ENCODE measurements at places on chromosomes 1 and 21. TPM values are rescaled to one million over a fixed set of nuclear protein-coding genes. Genes with fewer than 3 reads are reported as not detected.

DNA sequence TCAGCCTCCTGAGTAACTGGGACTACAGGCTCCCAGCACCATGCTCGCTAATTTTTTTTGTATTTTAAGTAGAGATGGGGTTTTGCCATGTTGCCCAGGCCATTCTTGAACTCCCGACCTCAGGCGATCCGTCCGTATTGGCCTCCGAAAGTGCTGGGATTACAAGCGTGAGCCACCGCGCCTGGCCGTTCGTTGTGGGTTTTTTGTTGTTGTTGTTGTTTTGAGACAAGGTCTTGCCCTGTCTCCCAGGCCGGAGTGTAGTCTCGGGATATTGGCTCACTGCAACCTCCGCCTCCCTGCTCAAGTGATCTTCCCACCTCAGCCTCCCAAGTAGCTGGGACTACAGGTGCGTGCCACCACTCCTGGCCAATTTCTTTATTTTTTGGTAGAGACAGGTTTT is 4.7 kb upstream of the INAVA start:
- DNase-seq: no peak

- no peak for DNase-seq
Observed at GRCh38 chr1:154468535-154469250, 33.3 kb upstream of the TDRD10 start.

DNA sequence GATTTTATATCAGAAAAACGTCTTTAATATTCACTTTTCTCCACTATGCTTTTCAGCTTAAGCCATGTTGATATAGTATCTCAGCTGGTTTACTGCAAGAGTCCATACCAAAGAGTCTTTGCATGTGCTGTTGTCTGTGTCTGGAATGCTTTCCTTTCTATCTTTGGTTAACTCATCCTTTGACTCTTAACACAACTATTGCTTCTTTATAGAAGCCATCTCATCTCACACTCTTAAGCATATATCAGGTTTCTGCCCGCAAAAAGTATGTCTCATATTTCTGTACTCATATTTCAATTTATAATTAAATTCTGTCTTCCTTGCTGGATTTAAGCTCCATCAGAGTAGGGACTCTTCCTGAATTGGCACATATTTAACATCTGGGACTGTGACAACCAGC is 220.9 kb upstream of the KCNK2 start:
- no peak for DNase-seq

The PLA2G2F gene
- polyA plus RNA-seq: not detected

DNA sequence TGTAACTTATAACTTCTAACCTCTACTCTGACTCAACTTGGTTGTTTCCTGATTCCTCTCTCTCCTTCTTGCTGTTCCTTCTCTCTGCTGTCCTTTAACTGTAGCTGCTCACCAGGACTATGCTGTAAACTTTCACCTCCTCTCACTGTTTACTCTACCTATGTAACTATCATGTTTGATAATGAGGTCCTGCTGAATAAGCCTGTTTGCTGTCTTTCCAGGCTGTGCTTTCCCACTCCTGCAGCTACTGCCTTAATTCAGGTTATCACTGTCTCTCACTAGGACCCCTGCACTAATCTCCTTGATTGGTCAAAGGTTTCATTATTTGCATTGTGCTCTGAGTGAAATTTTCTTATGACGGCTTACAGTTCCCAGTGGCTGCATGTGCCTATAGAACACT is 633.9 kb upstream of the PTBP2 start:
- no peak for DNase-seq

The SFN gene
- polyA plus RNA-seq: 0.41 TPM

GRCh38 chr21:38327984-38328383 is 71.2 kb downstream of the KCNJ15 start:
- DNase-seq: no peak

The ENAH gene
- polyA plus RNA-seq: 84.3 TPM

GRCh38 chr1:40030528-40031135 is 9.9 kb upstream of the CAP1 start:
- no peak for DNase-seq

The NSL1 gene
- polyA plus RNA-seq: 29.3 TPM

DNA sequence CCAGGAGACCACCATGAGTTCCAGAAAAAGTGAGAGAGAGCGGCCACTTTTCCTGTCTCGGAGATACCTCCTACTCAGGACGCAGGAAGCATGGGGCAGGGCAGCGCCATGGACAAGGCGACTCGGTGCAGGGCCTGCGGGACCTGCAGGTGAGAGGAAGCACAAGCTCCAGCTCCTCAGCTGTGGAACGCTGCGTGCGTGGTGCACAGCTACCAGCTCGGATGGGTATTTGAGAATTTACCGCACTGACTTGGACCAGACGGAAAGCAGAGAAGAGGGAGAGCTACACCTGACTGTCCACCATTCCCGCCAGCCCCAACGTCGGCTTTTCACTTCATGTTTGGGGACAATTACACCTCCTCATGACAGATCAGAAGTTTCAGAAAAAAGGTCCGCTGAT is 8.2 kb upstream of the CDK11A start:
- DNase-seq: no peak

The CREB3L4 gene
- 15.6 TPM for polyA plus RNA-seq

The KCNT2 gene
- polyA plus RNA-seq: 2.7 TPM

GRCh38 chr1:32684167-32684811 is 18.3 kb downstream of the SYNC start:
- peak; percentile 72 for DNase-seq

DNA sequence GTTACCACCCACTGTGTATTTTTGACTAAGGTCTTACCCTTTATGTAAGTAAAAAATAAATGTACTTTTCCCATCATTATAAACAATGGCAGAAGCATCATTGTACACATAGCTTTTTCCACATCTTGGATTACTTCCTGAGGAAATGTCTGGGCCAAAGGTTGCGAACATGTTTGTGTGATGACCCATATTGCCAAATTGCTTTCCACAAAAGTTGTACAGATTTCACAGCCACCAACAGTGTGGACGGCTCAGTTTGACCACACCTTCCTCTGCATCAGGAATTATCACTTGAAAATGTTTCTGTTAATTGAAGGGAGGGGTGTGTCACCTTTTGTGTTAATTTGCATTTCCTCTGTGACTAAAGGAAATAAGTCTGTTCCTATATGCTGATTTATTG is 25.7 kb downstream of the AKNAD1 start:
- no peak for DNase-seq

DNA sequence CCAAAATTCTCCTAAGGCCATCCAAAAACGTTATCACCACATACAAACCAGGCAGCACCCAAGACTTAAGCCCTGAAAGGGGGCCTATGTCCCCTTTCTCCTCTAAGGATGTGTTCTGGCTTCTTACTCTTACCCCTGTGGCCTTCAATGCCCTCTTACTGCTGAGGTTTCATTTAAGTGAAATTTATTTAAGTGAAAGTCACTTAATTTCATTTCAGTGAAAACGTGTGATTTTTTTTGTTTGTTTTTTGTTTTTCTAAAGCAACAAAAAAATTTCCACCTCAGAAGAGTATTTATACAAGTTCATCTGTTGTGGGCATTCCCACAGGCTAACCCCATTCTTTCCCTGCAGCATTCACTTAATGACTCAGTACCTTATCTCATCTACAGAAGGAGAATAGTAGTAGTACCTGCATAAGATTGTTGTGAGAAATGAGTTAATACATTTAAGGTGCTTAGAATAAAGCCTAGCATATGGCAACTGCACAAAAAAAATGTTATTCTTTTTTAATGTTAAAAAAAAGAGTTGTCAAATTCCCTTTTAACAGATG is 220.6 kb downstream of the CHRM3 start:
- no peak for DNase-seq

The IVL gene
- not detected for polyA plus RNA-seq

GRCh38 chr1:54436826-54437225 is 30.6 kb upstream of the SSBP3 start:
- DNase-seq: no peak

GRCh38 chr1:25799935-25800702 is at the start of gene SELENON:
Gene SELENON (plus strand): TSS chr1:25800193. CDS start chr1:25800231, 38 bp downstream.
- DNase-seq: peak; percentile 40

The KRTAP7-1 gene
- not detected for polyA plus RNA-seq

The LPAR3 gene
- polyA plus RNA-seq: 23.3 TPM

DNA sequence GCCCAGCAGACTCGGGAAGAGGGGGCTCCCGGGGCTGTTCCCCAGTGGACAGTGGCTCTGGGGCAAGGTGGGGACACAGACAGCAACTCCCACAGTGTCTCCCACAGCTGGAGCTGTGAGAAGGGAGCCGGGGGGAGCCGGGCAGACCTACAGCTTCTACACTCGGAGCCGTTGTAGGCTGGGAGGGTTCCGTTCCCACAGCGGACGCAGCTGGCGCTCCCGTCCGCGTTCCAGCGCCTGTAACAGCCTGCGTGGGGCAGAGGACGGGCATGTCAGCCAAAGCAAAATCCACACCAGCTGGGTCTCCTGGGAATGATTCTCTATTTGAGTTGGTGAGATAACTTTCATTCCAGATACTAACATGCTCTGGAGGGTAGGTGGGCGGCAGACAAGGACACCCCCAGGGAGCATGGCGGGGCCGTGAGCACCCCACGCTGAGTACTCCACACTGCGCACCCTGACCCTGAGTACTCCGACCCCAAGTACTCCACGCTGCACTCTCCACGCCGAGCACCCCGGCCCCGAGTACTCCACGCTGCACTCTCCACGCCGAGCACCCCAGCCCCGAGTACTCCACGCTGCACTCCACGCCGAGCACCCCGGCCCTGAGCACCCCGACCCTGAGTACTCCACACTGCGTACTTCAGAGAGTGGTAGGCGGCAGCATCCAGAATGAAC is 13.4 kb upstream of the RNF223 start:
- no peak for DNase-seq

DNA sequence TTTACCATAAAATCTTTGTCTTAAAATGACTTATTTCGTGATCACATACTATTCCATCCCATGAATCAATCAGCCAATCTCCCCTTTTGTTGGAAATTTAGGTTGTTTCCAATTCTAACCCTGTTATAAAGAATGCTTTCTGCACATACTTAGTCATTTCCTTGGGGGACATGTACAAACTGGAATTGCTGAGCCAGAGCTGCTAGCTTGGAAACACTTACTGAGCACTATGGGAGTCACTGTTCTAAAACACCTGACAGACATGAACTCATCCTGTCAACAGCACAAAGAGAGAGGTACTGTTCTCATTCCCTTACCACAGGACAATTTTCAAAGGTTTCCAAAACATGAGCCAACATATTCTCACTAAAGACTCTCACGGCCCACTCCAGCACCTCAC is 32.1 kb downstream of the AK2 start:
- no peak for DNase-seq

The CAP1 gene
- polyA plus RNA-seq: 231 TPM

GRCh38 chr1:153546796-153547559 is 1.4 kb upstream of the S100A4 start:
- no peak for DNase-seq

The DMBX1 gene
- 1.1 TPM for polyA plus RNA-seq

DNA sequence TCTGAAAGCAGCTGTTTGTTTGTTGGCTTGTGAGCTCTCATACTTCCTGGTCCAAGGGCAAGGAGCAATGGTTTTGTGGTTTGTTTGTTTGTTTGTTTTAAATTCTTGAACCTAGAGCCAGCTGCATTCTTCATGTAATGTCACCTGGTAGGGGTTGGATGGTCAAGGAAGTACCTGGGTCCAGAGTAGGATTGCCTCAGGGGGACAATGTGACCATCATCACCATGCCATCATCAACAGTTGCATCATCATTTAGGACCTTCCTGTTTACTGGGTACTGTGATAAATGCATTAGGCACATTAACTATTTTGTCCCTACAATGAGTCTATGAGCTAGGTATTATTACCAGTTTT is 14.7 kb upstream of the MYOG start:
- DNase-seq: no peak

- peak; percentile 92 for DNase-seq
Observed at GRCh38 chr1:3313576-3313950, 140.9 kb upstream of the ARHGEF16 start.
